ENCODE measurements at places on chromosomes 4 and X. TPM values are rescaled to one million over a fixed set of nuclear protein-coding genes. Genes with fewer than 3 reads are reported as not detected.

The FAM9B gene
- total RNA-seq, result not detected

The TTC29 gene
- not detected for total RNA-seq

The ARHGAP36 gene
- not detected for total RNA-seq

The PRDM5 gene
- 8.7 TPM for total RNA-seq

The CDX4 gene
- not detected for total RNA-seq

The CSAG1 gene
- not detected for total RNA-seq

The HSFX1 gene
- total RNA-seq, result 2.9 TPM

The TASL gene
- total RNA-seq, result 0.21 TPM

The ELK1 gene
- 30.7 TPM for total RNA-seq

The NCAPG gene
- not detected for total RNA-seq

DNA sequence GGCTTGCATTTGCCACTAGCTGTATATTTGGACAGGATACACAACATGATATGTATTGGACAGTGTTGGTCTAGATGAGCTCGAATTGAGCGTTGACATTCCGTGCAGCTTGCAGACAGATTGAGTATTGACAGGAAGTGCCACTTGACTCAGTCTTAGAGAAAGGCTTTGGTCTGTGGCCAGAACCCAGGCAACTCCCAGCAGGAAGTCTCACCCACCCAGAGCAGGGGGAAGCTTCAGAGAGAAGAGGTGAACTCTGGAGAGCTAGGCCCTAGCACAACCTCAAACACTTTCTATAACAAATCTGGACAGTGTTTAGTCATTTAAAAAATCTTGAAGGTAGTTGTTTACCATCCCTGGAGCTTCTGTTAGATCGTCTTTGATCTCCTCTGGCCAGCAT lies 280.5 kb downstream of the FBXW7 start:
- no peaks in the 10 kb centered on the region for H3K27me3 ChIP-seq
- peaks cover 23% of the 10 kb centered on the region for H3K4me1 ChIP-seq
- no peak overlapping the region for H3K27ac ChIP-seq

- no peak overlapping the region for H3K4me3 ChIP-seq
- H3K4me1 ChIP-seq, result peaks cover 4% of the 10 kb centered on the region
- no peak for DNase-seq
- no peaks in the 10 kb centered on the region for H3K36me3 ChIP-seq
- H3K27ac ChIP-seq, result peak overlapping the region; percentile 23
- H3K27me3 ChIP-seq, result no peaks in the 10 kb centered on the region
Observed at GRCh38 chr4:145501051-145501660, 19.5 kb downstream of the SMAD1 start.

DNA sequence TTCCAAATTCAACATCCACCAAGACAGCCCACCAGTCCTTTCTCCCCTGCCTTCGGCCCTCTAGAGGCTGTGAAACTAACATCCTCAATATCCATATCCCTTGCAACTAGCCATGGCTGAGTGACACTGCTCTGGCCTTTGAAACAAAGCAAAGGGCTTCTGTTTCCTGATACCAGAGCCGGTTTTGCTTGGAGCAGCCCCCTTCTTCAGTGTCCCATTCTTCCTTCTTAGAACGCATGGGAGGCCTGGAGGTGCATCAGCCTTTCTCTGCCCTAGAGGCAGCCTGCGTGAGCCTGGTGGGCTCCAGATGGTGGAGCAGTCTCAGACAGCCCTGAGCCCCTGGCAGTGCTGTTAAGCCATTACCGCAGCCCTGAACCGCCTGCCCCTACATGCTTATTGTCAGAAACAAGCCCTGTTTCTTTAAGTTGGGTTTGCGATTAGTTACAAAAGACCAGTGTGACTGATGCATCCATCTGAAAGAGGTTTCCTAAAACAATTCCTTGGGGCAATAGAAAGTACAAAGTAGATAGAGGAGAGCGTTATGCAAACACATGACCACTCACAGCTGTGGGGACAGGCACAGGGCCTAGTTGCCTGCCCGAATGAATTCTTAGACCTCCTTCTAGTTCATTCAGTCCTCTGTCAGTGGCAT lies 74.1 kb downstream of the EVC start:
- no peaks in the 10 kb centered on the region for H3K4me1 ChIP-seq
- H3K36me3 ChIP-seq, result peaks cover 6% of the 10 kb centered on the region
- no peaks in the 10 kb centered on the region for H3K27me3 ChIP-seq
- no peak for DNase-seq
- no peak overlapping the region for H3K4me3 ChIP-seq

GRCh38 chr4:98793658-98794057 lies 135.2 kb upstream of the TSPAN5 start:
- no peaks in the 10 kb centered on the region for H3K4me1 ChIP-seq
- no peaks in the 10 kb centered on the region for H3K27me3 ChIP-seq
- DNase-seq, result no peak
- H3K36me3 ChIP-seq, result no peaks in the 10 kb centered on the region

DNA sequence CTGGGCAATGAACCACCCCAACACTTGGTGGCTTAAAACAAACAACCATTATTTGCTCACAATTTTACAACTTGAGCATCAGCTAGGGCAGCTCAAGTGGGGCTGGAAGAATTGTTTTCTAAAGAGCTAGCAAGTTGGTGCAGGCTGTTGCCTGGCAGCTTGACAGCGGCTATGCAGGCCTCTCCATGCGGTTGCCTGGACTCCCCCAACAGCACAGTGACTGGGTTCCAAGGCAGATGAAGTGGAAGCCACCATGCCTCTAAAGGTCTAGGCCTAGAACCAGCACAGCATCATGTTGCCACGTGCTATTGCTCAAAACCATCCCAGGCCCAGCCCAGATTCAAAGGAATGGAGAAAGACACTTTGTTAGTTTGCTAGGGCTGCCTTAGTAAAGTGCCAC lies 114.8 kb downstream of the BCOR start:
- DNase-seq, result no peak
- no peak overlapping the region for H3K4me3 ChIP-seq
- no peak overlapping the region for H3K27ac ChIP-seq
- H3K36me3 ChIP-seq, result no peaks in the 10 kb centered on the region
- H3K27me3 ChIP-seq, result no peaks in the 10 kb centered on the region
- H3K4me1 ChIP-seq, result no peaks in the 10 kb centered on the region

- peak; percentile 47 for DNase-seq
- H3K36me3 ChIP-seq, result no peaks in the 10 kb centered on the region
- H3K27me3 ChIP-seq, result no peaks in the 10 kb centered on the region
- H3K27ac ChIP-seq, result no peak overlapping the region
- no peak overlapping the region for H3K4me3 ChIP-seq
Observed at GRCh38 chr4:169351872-169352271, 81.1 kb upstream of the SH3RF1 start.

- DNase-seq, result no peak
- no peak overlapping the region for H3K4me3 ChIP-seq
- no peaks in the 10 kb centered on the region for H3K4me1 ChIP-seq
- no peaks in the 10 kb centered on the region for H3K36me3 ChIP-seq
Observed at GRCh38 chrX:114015966-114016365, 567.9 kb upstream of the HTR2C start.

DNA sequence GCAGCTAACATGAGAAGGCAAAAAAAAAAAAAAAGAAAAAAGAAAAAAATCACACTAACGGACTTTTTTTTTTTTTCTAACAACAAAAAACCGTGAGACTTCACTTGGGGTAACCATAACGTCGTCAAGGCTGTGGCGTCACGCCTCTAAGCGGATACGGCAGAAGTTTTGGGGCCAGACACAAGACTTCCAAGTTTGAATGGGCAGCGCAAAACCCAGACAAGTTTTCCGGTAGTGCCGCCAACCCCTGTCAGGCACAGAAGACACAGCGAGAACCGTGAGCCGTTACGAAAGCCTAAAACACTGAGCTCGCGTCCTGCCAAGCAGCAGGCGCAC lies 556 bp upstream of the SMARCA5 start:
- H3K4me3 ChIP-seq, result peak overlapping the region; percentile 88
- H3K36me3 ChIP-seq, result peaks cover 5% of the 10 kb centered on the region
- no peak for DNase-seq
- no peaks in the 10 kb centered on the region for H3K27me3 ChIP-seq

DNA sequence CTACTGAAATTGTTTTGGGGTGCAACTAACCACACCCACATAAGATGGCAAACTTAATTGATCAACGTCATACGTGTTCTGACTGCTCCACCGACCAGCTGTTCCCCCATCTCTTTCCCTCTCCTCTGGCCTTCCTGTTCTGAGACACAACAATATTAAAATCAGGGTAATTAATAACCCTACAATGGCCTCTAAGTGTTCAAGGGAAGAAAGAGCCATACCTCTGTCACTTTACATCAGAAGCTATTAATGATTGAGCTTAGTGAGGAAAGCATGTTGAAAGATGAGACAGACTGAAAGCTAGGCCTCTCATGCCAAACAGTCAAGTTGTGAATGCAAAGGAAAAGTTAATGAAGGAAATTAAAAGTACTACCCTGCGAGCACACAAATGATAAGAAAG lies 173.9 kb upstream of the FTHL17 start:
- no peak overlapping the region for H3K4me3 ChIP-seq
- no peaks in the 10 kb centered on the region for H3K36me3 ChIP-seq
- no peaks in the 10 kb centered on the region for H3K27me3 ChIP-seq
- no peak overlapping the region for H3K27ac ChIP-seq
- H3K4me1 ChIP-seq, result no peaks in the 10 kb centered on the region

- H3K4me3 ChIP-seq, result no peak overlapping the region
- no peak for DNase-seq
- no peaks in the 10 kb centered on the region for H3K36me3 ChIP-seq
- no peaks in the 10 kb centered on the region for H3K4me1 ChIP-seq
- H3K27me3 ChIP-seq, result no peaks in the 10 kb centered on the region
- H3K27ac ChIP-seq, result no peak overlapping the region
Observed at GRCh38 chr4:87575408-87575807, 32.9 kb upstream of the DSPP start.

DNA sequence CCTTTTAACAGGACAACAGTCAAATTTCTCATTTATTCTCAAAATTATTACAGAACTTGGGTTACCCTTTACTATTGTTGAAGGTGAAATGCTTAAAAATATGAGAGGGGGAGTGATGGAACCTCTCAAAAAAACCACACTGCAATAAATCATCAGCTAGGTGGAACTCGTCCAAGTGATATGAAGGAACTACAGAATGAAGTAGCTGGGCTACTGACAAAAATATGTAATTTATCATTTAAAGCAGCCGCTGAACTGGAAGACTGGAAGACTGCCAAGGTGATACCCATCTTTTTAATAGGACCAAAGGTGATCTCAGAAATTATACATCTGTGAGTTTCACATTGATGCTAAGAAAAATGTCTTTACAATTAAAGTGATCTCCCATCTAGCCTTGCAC lies 597.7 kb upstream of the TENM3 start:
- H3K27me3 ChIP-seq, result peaks cover 3% of the 10 kb centered on the region
- H3K36me3 ChIP-seq, result no peaks in the 10 kb centered on the region
- DNase-seq, result no peak
- H3K4me3 ChIP-seq, result no peak overlapping the region

DNA sequence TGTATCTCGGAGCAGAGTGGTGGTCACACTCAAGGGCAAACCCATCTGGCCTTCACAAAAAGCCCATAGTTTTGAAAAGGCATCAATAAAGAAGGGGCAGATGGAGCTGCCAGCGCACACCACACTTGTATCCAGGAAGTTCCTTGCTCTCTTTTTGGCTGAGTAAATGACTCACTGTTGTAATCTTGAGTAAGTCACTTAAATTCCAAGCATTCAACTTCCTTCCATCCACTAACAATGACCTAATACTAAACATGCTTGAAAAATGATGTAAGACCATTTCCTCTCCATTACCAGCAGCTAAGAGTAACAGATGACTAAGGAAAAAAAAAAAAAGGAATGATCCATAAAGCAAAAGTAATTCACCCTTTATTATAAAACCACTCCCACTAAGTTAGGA lies 32.4 kb upstream of the MYOZ2 start:
- H3K36me3 ChIP-seq, result no peaks in the 10 kb centered on the region
- DNase-seq, result peak; percentile 35
- H3K4me3 ChIP-seq, result no peak overlapping the region
- H3K27ac ChIP-seq, result peak overlapping the region; percentile 59
- no peaks in the 10 kb centered on the region for H3K27me3 ChIP-seq

GRCh38 chr4:143618811-143619210 lies 81.7 kb downstream of the FREM3 start:
- no peak for DNase-seq
- H3K4me3 ChIP-seq, result no peak overlapping the region
- H3K27me3 ChIP-seq, result no peaks in the 10 kb centered on the region
- no peaks in the 10 kb centered on the region for H3K4me1 ChIP-seq
- no peaks in the 10 kb centered on the region for H3K36me3 ChIP-seq

DNA sequence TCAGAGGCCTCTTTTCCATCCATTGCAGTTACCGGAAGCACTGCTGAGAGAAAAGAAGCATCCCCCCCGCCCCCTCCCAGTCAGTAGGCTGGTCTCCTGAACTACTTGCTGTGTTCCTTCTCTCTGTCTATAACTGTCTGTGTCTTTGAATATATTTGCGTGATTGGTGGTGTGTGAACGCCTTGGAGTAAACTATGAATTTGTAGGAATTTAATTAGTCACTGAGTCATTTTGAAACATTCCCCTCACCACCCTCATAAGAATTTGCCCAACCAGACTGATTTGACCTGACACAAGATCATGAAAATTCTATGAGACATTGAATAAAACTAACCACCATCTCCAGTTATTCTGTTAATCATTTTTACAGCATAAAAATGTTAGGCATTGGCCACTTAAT lies 6.7 kb upstream of the NXF3 start:
- H3K36me3 ChIP-seq, result no peaks in the 10 kb centered on the region
- H3K4me1 ChIP-seq, result peaks cover 4% of the 10 kb centered on the region
- no peaks in the 10 kb centered on the region for H3K27me3 ChIP-seq
- no peak overlapping the region for H3K27ac ChIP-seq
- no peak overlapping the region for H3K4me3 ChIP-seq
- DNase-seq, result no peak

DNA sequence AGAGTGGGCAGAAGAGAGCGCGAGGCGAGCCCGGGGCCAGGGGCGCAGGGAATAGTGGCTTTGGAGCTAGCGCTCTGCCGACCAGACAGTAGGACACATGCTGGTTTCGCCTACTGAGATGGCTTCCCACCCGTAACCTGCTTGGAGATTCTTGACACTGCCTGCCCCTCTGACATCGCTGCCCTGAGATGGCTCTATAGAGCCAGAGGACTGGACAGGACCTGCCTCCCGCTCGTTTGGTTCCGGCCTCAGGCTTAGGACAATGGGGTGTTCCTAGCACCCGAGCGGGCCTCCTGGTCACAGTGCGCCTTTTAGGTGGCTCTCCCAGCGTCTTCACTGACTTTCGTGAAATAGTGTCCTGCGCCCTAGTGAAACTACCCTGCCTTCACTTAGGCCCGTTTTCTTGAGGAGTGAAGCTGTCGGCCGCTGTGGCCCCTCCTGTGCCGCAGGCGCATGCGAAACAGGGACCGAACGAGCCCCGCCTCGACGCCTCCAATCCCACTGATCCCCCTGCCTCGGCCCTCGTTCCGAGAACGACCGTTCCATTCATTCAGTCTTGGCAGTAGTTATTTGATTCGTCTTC lies 608 bp downstream of the TAF1 start:
- no peaks in the 10 kb centered on the region for H3K27me3 ChIP-seq
- peaks cover 9% of the 10 kb centered on the region for H3K4me1 ChIP-seq
- H3K4me3 ChIP-seq, result peak overlapping the region; percentile 72
- no peak for DNase-seq

DNA sequence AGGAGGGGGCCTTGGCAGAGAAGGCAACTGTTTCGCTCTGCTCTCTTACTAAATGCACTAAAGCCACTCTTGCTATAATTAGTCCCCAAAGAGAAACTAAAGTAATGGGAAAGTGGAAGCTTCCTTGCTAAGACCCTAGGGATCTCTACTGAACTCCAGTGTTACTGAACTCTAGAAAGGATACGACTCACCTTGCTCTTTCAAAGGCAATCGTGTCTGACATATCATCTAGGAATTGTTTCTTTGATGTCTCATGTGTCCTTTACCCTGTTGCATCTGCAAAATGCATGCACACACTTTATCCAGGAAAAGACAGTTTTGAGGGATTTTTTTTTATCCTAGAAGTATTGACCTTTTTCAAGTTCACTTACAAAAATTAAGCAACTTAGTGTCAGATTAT lies 148.1 kb upstream of the FAM9B start:
- H3K4me1 ChIP-seq, result no peaks in the 10 kb centered on the region
- H3K36me3 ChIP-seq, result no peaks in the 10 kb centered on the region
- H3K27me3 ChIP-seq, result no peaks in the 10 kb centered on the region
